CD4-positive, alpha-beta T cell treated with Interleukin-21 for 1 hour (primary cell): ENCODE measurements at places on chromosomes 16 and 17.

- no peak for DNase-seq
These were observed 7.8 kb downstream of the ACSF3 start for GRCh38 chr16:89101303-89102040.

DNA sequence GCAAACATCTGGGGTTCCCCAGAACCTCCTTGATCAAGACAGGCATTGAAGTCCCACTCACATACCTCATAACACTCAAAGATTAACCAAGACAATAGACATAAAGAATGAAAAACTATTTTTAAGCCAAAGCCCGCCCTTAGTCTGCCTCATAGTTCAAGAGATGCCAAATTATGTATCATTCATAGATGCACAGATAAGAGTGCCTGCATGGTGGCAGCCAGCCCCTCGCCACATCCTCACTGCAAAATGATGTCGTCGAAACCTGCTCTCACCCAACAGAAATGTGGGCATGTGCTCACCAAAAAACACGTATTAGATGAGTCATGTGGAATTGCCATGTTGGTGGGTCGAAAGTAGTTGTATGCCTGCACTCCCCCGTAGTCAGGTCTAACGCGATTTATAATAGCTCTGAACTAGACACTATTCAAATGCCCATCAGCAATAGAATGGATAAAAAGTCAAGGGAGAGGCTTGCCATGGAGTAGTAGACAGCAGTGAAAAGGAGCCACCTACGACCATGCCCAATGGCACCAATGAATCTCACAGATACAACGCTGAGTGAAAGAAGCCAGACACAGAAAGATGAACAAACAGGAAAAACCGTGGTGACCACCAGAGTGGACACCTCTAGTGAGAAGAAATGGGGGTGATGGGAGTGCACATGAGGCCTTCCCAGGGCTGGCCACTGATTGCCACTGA lies 64.8 kb downstream of the C16orf95 start:
- no peak for DNase-seq

DNA sequence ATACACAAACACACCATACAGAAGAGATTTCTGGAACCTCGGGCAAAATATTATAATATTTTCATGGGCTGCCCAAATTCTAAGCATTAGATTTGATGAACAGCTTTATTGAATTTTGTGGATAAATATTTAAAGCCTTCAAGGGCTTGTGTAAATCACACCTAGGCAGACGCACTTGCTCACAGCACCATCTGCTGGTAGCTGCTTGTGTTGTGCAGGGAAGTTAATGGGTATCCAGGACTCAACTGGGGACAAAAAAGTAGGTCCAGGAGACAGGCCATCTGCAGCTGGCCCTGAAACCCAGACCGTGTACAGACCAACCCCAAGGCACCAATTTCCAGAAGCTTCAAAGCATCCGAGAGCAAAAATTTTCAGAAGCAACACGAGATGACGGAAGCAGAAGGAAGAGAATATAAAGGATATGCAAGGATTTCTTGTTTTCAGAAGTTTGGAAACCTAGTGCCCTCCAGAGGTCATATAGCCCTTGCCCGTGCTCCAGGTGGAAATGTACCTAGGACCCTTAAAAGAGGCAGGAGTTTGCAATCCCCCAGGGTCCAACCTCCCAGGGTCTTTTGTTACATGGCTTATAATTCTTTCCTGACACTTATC lies 140.0 kb downstream of the CHD9NB start:
- DNase-seq = peak; percentile 3

- no peak for DNase-seq
These were observed 6.0 kb upstream of the GRIN2A start for GRCh38 chr16:10188236-10188635.

DNA sequence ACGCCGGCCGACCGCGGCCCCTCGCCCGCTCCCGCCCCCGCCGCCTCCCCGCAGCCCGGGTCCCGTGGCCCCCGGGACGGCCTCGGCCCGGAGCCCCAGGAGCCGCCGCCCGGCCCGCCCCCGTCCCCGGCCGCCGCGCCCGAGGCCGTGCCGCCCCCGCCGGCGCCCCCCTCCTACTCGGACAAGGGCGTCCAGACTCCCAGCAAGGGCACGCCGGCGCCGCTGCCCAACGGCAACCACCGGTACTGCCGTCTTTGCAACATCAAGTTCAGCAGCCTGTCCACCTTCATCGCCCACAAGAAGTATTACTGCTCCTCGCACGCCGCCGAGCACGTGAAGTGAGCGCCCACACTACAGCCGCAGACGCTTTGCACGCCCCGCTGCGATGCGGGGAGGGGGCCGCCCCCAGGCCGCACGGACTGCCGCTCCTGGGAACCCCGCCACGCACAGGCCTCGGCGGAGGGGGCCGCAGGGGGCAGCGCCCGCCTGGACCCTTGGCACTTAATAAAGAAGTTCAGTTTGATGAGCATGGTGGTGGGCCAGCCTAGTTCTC lies 35.5 kb upstream of the ZC3H18 start:
- peak; percentile 38 for DNase-seq

- DNase-seq = peak; percentile 59
These were observed 20.9 kb upstream of the CLEC18A start for GRCh38 chr16:69930117-69930776.

- DNase-seq = no peak
These were observed 17.1 kb downstream of the SGCA start for GRCh38 chr17:50182783-50183420.

- DNase-seq = no peak
These were observed 216.4 kb downstream of the GSG1L start for GRCh38 chr16:27847030-27847550.

GRCh38 chr16:10172848-10173655 lies 9.2 kb downstream of the GRIN2A start:
- no peak for DNase-seq

DNA sequence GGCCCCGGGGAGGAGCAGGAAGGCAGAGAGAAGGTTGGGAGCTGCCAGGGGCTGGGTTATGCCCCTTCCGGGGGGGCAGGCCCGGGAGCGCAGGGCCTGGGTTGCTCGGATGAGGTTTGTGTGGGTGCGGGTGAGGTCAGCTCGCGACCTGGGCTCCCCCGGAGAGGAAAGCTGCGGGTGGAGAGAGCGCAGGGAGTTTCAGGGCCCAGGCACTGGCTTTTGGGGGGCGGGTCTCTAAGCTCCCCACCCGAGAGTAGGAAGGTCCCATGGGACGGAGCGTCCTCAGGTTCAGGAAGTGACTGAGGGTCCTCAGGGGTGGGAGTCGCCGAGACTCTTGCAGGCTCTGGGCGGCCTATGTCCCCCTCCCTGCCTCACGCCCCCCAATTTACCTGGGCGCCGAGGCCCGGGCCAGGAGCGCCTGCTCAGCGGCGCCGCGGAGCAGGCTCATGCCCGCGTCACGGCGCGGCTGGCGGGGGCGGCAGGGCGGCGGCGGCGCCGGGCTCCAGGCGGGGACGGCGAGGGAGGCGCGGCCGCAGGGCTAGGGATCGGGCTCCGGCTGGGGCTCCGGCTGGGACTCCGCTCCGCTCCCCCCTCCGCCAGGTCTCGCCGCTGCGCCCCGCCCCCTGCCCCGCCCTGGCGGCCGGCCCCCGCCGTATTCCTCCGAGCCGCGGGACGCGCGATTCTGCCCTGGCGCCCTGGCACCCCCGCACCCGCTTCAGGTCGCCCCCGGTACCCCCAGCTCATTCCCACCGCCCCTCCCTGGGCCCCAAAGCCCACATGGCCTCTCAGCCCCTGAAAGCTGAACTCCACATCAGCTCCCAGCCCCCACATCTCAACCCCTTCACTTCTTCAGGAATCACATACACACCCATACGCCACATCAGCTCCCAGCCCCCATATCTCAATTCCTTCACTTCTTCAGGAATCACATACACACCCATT lies at the start of gene DOK4:
Gene DOK4, minus strand, starts transcription at position 578 of the 942 bp plus-strand sequence. CDS start 6,986 bp downstream, outside the sequence.
- DNase-seq = peak; percentile 81

DNA sequence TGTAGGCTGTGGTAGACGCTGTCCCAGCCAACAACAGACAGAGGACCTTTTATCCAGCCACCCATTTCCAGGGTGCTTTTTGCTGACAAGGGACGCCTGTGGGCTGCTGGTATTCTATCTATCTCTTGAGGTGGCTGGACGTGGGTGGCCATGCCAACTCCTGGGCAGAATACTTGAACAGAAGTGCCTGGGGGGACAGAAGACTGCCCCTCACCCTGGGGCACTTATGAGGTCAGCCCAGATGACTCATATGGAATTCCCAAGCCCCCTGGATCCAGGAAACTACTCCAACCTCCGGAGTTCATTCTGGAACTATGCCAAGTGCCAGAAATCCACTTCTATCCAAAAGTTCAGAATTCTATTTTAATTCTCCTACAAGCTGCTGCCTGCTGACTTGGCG lies 61.3 kb downstream of the CDRT4 start:
- no peak for DNase-seq

DNA sequence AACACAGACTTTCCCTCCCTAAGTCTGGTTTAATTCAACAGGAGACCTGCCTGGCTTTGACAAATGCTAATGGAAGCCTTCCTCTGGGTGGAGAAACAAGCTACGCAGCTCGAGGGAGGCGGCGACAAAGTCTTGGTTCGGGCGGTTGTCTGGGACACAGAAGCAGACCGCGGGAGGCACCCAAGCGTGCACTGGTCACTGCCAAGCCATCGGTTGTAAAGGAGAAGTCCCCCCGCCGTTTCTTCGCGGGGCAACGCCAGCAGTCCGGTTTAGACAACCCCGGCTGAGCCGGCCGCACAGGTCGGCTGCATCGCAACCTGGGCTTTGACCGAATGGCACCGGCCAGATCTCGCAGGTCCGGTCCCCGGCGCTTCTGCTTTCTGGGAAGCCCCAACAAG lies 586 bp downstream of the GLYR1 start:
- peak; percentile 26 for DNase-seq

DNA sequence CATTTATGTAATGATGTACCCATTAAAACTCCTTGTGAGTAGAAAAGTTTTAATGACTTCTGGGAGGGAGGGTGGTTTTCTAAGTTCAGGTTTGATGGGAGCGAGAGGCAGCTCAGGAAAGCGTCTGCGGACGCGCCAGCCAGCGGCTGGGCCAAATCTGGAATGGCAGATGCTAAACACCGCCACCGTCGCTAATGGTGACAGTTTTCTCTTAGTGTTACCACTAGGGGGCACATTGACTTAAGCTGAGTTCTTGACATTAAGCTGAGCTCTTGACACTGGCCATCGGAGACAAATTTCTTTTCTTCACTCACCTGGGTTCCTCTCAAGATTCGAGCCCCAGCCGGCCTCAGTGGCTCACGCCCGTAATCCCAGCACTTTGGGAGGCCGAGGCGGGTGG lies 6.7 kb downstream of the TRPV1 start:
- peak; percentile 19 for DNase-seq
